ENCODE measurements at places on chromosomes 4 and X. TPM values are rescaled to one million over a fixed set of nuclear protein-coding genes. Genes with fewer than 3 reads are reported as not detected.

The PPA2 gene
- total RNA-seq = 47.1 TPM

The CT55 gene
- total RNA-seq = 0.08 TPM

The EXOSC9 gene
- total RNA-seq = 92.7 TPM

The HERC5 gene
- 49.6 TPM for total RNA-seq

The TLR7 gene
- total RNA-seq = not detected

The CT45A1 gene
- total RNA-seq = not detected

The ART3 gene
- 6.0 TPM for total RNA-seq

The SUPT20HL2 gene
- total RNA-seq = 0.05 TPM

The ADGRL3 gene
- total RNA-seq = 0.40 TPM

The ASB12 gene
- not detected for total RNA-seq

The ELF4 gene
- 5.5 TPM for total RNA-seq

The MAGEB17 gene
- 0.20 TPM for total RNA-seq

The OTOP1 gene
- not detected for total RNA-seq

- no peak for DNase-seq
- H3K27ac ChIP-seq = no peak overlapping the region
- no peak overlapping the region for H3K4me3 ChIP-seq
- H3K4me1 ChIP-seq = peaks cover 3% of the 10 kb centered on the region
- no peaks in the 10 kb centered on the region for H3K27me3 ChIP-seq
Observed at GRCh38 chr4:23805450-23805851, 84.4 kb downstream of the PPARGC1A start.

DNA sequence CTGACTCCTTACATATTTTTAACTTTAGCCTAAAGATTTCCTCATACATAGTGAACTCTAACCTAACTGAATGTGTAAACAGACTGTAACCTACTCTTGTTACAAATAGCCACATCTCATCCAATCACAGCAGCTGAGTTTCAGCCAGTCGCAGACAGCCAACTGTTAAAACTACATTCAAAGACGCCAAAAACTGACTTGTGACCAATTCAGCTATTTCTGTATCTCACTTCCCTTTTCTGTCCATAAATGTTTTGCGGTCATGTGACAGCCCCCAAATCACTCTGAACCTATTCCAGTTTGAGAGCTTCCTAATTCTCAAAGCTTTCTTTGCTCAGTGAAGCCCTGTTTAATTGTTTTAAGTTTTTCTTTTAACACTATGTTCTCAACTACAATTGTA, 2731.9 kb downstream of the ARAP2 start:
- H3K36me3 ChIP-seq = no peaks in the 10 kb centered on the region
- H3K4me1 ChIP-seq = no peaks in the 10 kb centered on the region
- H3K4me3 ChIP-seq = no peak overlapping the region
- no peak for DNase-seq

- no peak for DNase-seq
- H3K4me3 ChIP-seq = no peak overlapping the region
- H3K4me1 ChIP-seq = peaks cover 4% of the 10 kb centered on the region
- H3K27ac ChIP-seq = no peak overlapping the region
- H3K36me3 ChIP-seq = no peaks in the 10 kb centered on the region
- H3K27me3 ChIP-seq = no peaks in the 10 kb centered on the region
Observed at GRCh38 chr4:112288455-112288854, 2.8 kb upstream of the TIFA start.

- DNase-seq = no peak
- H3K4me3 ChIP-seq = no peak overlapping the region
- H3K27me3 ChIP-seq = no peaks in the 10 kb centered on the region
- no peak overlapping the region for H3K27ac ChIP-seq
Observed at GRCh38 chr4:73189274-73189810, 69.3 kb downstream of the ANKRD17 start.

DNA sequence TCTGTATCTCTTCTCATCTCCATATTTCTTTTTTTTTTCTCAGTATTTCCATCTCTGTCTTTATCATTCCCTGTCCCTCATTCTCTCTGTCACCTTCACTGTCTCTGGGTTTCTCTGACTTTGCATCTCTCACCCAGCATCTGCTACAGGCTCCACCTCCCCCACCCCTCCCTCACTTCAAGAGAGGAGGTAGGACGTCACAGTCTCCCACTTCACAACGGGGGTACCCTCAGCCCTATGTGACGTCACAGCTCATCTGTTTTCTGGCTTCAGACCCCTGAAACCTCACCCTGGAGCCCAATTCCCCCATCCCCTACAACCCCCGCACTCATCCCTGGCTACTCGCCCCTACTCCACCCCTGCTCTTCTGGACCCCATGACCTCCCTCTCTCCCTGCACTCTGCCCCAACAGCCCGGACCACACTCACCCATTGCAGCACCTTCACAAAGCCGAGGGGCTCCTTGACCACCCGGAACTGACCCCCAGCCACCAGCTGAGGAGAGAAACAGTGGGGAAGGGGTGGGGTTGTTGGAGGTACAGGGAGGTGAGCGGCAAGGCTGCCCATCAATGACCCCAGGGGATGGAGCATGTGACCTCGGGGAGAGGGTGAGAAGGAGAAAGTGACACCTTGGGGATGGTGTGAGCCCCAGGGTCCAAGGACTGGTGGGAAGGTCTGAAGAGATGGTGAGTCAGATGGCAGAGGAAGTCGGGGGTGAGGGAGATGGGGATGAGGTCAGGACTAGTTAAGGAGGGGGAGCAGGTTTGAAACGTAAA, 1.3 kb downstream of the SYP start:
- no peaks in the 10 kb centered on the region for H3K4me1 ChIP-seq
- no peaks in the 10 kb centered on the region for H3K36me3 ChIP-seq
- no peak for DNase-seq
- no peak overlapping the region for H3K27ac ChIP-seq

- no peaks in the 10 kb centered on the region for H3K27me3 ChIP-seq
- no peaks in the 10 kb centered on the region for H3K36me3 ChIP-seq
- H3K27ac ChIP-seq = no peak overlapping the region
- H3K4me3 ChIP-seq = no peak overlapping the region
- H3K4me1 ChIP-seq = no peaks in the 10 kb centered on the region
- no peak for DNase-seq
Observed at GRCh38 chr4:78818530-78819079, 42.5 kb downstream of the BMP2K start.

- H3K27me3 ChIP-seq = no peaks in the 10 kb centered on the region
- H3K36me3 ChIP-seq = no peaks in the 10 kb centered on the region
- H3K27ac ChIP-seq = no peak overlapping the region
- peaks cover 2% of the 10 kb centered on the region for H3K4me1 ChIP-seq
- H3K4me3 ChIP-seq = peak overlapping the region; percentile 35
Observed at GRCh38 chr4:174154215-174154854, 129.1 kb downstream of the FBXO8 start.

DNA sequence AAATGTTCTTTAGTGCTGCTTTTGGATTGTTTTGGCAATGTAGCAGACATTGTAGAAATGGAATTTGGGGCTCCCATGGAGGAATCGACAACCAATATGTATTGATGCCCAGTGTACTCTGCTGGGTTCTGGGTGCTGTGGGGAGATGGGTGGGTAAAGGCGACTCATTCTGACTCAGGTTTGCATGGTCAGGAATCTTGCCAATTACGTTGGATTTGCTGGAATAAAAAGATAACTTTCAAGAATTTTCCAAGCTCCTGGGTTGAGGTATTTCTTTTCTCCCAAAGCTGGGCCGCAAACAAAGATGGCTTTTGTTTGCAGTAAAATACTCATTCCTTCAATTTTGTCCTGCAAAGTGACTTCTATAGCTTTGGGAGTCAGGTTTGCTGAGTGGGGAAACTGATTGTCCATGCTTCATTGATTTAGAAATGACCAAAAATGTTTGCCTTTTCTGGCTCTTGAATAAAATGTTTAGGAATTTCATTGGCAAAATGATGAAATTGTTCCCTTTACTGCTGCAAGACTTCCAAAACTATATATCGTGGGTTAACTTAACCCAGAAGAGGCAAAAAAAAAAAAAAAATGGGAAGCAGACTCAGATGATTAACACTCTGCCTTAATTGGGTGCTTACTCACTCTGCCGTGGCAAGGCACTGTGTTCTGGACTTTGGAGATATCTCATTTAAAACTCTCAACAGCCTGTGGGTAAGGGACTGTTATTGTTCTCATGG, 57.0 kb downstream of the RTL9 start:
- no peak overlapping the region for H3K27ac ChIP-seq
- no peak for DNase-seq
- no peak overlapping the region for H3K4me3 ChIP-seq
- H3K36me3 ChIP-seq = no peaks in the 10 kb centered on the region

DNA sequence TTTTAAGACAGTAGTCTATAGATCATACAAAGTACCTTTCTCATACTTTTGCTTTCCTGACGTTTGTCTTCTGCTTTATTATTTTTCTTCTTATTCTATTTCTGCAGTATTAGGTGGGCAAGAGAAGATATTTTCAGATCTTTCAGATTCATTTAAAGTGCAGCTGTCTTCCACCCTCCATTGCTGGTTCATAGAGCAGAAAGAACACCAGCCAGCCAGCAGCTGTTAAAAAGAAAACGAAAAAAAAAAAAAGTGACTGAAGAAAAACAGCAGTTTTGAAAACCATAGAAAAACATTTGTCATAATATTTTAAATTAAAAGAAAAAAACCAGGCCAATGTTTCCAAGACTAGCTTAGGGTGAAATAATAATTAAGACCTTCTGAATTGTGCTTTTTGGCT, 42.9 kb downstream of the SMAD1 start:
- H3K4me3 ChIP-seq = peak overlapping the region; percentile 27
- H3K4me1 ChIP-seq = peaks cover 27% of the 10 kb centered on the region

GRCh38 chr4:14079601-14080000, 452.1 kb upstream of the BOD1L1 start:
- no peaks in the 10 kb centered on the region for H3K4me1 ChIP-seq
- H3K4me3 ChIP-seq = no peak overlapping the region
- H3K27ac ChIP-seq = no peak overlapping the region
- no peaks in the 10 kb centered on the region for H3K36me3 ChIP-seq
- no peaks in the 10 kb centered on the region for H3K27me3 ChIP-seq

- no peaks in the 10 kb centered on the region for H3K36me3 ChIP-seq
- H3K4me3 ChIP-seq = no peak overlapping the region
- no peak for DNase-seq
- H3K4me1 ChIP-seq = no peaks in the 10 kb centered on the region
- H3K27me3 ChIP-seq = no peaks in the 10 kb centered on the region
Observed at GRCh38 chr4:127870281-127870680, 10.4 kb upstream of the PLK4 start.

- peak overlapping the region; percentile 83 for H3K4me3 ChIP-seq
- H3K4me1 ChIP-seq = peaks cover 9% of the 10 kb centered on the region
- peak; percentile 75 for DNase-seq
- peak overlapping the region; percentile 93 for H3K27ac ChIP-seq
Observed at GRCh38 chrX:154369449-154370299, 4.8 kb downstream of the FLNA start.

- no peaks in the 10 kb centered on the region for H3K27me3 ChIP-seq
- H3K4me1 ChIP-seq = peaks cover 9% of the 10 kb centered on the region
- DNase-seq = peak; percentile 41
- H3K27ac ChIP-seq = peak overlapping the region; percentile 40
- no peak overlapping the region for H3K4me3 ChIP-seq
Observed at GRCh38 chr4:146814750-146815149, 130.9 kb downstream of the TTC29 start.

- H3K27ac ChIP-seq = no peak overlapping the region
- no peak for DNase-seq
- no peaks in the 10 kb centered on the region for H3K4me1 ChIP-seq
- no peaks in the 10 kb centered on the region for H3K27me3 ChIP-seq
Observed at GRCh38 chr4:10139518-10139917, 22.9 kb upstream of the WDR1 start.

GRCh38 chr4:3021127-3021526, 53.2 kb downstream of the HTT-AS start:
- no peak for DNase-seq
- no peak overlapping the region for H3K4me3 ChIP-seq
- H3K4me1 ChIP-seq = peaks cover 11% of the 10 kb centered on the region
- no peak overlapping the region for H3K27ac ChIP-seq
- H3K36me3 ChIP-seq = no peaks in the 10 kb centered on the region
- H3K27me3 ChIP-seq = no peaks in the 10 kb centered on the region

DNA sequence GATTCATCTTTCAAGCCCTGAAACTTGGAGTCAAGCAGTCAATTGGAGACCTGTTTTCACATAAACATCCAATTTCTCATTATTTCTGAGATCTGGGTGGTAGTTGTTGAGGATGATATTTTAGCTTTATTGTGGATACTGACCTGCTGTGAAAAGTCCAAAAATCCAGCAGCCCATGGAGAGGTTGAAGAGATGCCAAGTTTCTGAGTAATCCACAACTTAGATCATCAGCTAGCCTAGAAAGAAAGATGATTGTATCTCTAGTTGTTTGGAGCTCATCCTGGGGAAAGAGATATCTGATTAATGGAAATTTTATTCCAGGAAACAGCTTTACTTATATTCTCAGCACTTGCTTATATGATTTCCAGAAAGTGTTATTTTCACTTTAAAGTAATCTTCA, 48.6 kb upstream of the DCX start:
- H3K4me1 ChIP-seq = 0 out of 2 replicates have a peak, but pooled peaks cover 9% of the 10 kb centered on the region
- H3K36me3 ChIP-seq = no peaks in the 10 kb centered on the region
- DNase-seq = no peak
- H3K27ac ChIP-seq = no peak overlapping the region
- no peak overlapping the region for H3K4me3 ChIP-seq
- no peaks in the 10 kb centered on the region for H3K27me3 ChIP-seq

DNA sequence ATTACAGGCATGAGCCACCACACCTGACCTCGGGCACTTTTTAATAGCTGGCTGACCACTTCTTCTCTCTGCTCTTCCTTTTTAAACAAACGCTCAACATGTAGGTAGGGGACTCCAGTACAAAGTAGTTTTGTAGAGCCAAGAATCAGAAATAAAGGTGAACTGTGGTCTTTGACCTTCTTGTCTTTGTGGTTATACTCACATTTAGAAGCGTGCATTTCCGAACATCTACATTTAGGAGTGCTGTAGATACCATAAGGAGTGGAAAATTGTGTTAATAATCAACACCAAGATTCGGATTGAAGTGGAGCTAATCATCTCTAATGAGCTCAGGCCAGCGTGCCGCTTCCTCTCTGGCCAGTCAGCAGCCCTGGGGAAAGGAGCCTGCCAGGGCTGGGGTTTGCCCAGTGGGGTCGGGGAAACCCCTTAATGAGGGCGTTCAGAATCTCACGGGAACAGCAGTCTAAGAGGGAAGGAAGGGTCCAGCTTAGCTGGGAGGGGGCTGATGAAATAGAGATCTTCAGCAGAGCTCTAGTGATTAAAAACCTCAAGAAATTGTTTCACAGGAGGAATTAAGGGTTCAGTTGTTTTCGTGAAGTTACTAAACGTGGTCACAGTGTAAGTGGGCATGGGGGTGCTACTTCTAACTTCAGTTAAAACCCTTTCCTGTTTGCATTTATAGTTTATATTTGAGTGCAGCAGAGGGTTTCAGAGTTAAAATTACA, 81.2 kb downstream of the GAB1 start:
- H3K27ac ChIP-seq = no peak overlapping the region
- H3K4me3 ChIP-seq = no peak overlapping the region
- no peaks in the 10 kb centered on the region for H3K27me3 ChIP-seq
- no peaks in the 10 kb centered on the region for H3K4me1 ChIP-seq

- DNase-seq = no peak
- no peaks in the 10 kb centered on the region for H3K4me1 ChIP-seq
- H3K27me3 ChIP-seq = no peaks in the 10 kb centered on the region
- H3K27ac ChIP-seq = no peak overlapping the region
- no peak overlapping the region for H3K4me3 ChIP-seq
- H3K36me3 ChIP-seq = no peaks in the 10 kb centered on the region
Observed at GRCh38 chrX:36978886-36979285, 29.3 kb upstream of the FAM47C start.
